ENCODE measurements at places on chromosomes 7 and 10. TPM values are rescaled to one million over a fixed set of nuclear protein-coding genes. Genes with fewer than 3 reads are reported as not detected.

GRCh38 chr10:59362144-59362958 lies at the start of gene FAM13C:
Gene FAM13C, minus strand, starts transcription at chr10:59362549. Its CDS starts 89 bp downstream, at chr10:59362460.
- no peak for DNase-seq

DNA sequence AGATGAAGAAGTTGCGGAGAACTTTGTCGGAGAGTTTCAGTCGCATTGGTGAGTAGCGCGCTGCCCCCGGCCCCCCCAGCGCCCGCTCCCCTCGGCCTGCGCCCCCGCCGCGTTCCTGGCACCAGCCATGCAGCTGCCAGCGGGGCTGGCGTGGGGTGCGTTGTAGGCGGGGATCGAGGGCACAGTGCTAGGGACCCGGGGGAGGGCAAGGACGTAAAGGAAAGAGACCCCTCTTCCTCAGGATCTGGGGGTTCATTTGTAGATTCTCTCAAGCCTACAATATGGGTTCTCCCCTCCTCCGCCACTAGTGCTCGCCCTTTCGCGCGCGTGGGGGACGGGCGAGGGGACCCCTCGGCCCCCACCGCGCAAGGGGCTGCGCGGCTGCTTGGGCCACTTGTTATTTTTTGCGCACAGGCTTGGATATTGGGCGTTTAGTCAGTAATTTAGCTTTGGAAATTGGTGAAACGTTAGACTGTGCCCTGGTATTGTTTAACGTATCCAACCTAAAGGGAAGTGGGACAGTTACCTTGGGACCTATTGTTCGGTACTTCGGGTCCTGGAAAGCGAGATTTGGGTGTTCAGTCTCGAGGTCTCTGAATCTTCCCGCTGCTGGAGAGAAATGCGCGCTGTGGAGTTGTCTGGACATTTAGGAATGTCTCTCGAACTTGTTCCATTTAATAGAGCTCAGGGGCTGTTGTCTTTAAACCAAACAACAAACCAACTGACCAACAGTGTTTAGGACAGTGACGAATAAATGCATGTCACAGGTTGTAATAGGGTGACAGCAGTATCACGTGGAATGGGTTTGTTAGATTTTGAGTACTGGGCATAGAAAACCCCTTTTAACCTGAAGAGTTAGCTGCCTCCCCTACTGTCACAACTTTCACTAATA lies 796 bp downstream of the CDK14 start:
- DNase-seq = no peak

The WEE2 gene
- total RNA-seq = not detected

GRCh38 chr7:158355456-158356065 lies 232.1 kb downstream of the PTPRN2 start:
- no peak for DNase-seq

The KLF14 gene
- total RNA-seq = not detected

DNA sequence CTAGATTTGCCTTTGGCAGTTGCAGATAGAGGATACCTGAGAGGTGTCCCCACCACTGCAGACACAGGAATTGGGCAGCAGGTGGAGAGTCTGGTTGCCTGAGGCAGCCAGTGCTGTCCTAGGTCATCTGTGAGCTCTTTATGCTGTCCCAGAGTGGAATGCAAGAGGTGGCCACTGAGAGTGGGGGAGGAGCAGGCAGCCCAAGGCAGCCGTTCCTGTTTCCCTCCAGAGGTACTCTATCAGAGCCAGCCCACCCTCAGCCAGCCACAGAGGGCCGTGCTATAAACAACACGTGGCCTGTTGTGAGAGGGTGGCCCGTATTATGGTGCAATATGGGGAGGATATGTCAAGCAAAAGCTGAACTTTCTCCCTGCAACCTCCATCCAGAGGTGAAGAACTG lies 8.5 kb downstream of the LRRC18 start:
- DNase-seq = no peak

The SNX10 gene
- 7.3 TPM for total RNA-seq
